ENCODE measurements at places on chromosomes 7 and 10. TPM values are rescaled to one million over a fixed set of nuclear protein-coding genes. Genes with fewer than 3 reads are reported as not detected.

- DNase-seq = no peak
These were observed 3.5 kb downstream of the SH2D4B start for GRCh38 chr10:80540981-80541750.

DNA sequence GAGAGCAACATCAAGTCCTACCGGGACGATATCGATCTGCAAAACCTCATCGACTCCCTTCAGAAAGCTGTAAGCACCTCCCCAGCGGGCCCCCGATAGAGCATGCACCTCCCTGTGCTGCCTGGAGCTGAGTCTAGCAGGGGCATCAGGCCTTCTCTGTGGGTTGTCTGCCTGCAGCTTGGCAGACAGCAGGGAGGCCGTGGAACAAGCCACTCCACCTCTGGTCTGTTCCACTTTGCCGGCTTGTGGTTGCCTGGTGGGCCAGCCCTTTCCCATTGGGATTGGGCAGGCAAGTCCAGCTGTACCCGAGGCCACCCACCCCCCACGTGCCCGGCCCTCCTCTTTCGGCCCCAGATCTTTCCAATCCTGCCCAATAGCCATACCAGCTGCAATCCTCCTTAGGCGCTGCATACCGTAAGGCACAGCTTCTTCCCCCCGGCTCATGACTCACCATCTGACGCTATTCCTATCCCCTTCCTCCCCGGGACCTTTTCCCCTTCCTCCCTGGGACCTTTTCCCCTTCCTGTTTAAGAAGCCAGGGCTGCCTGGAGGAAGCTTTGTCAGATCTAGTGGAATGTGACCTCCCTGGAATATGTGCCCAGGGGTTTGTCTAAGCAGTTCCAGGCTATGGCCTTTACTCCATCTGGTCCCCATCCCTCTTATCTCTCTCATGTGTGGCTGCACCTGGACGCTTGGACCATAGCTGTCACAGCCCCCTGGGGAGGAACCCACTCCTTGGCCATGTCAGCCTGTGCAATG lies 28.1 kb upstream of the SH2D4B start:
- DNase-seq = no peak

Gene MYL10
- not detected for total RNA-seq

Gene MLLT10
- 58.0 TPM for total RNA-seq

GRCh38 chr7:120344276-120344675 lies 71.3 kb downstream of the KCND2 start:
- no peak for DNase-seq

GRCh38 chr7:65910237-65910636 lies 37.4 kb downstream of the VKORC1L1 start:
- no peak for DNase-seq

- DNase-seq = no peak
These were observed 201.4 kb upstream of the NPVF start for GRCh38 chr7:25429731-25430130.

DNA sequence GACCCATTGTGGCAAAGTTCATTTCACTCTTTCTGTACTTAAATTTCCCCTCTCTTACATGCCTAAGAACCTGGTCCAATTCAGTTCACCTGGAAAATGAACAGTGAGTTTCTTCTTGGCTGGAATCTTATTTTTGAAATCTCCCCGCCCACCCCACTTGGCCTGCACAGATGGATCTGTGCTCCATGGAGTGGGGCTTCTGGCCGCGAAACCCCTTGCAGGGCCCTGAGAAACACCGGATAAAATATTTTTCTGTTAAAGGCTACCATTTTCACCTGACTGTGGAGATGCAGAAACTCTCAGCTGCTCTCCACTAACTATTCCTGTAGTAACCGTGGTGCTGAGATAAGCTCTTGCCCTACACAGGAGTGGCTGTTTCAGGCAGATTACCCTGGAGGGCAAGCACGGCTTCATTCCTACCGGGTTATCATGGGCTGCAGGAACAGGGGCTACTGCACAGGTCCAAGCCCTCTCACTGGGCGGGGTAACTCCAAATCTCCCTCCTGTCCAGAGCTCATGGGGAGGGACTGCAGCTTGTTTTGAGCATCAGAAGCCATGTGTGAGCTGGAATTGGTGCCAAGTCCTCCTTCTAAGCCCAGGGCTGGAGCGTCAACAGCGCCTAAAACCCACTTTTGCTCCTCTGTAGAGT lies 118.9 kb downstream of the PRPF18 start:
- no peak for DNase-seq

Gene AKR1C2
- total RNA-seq = 27.2 TPM

- DNase-seq = no peak
These were observed 10.4 kb upstream of the OCM2 start for GRCh38 chr7:98000356-98000755.

DNA sequence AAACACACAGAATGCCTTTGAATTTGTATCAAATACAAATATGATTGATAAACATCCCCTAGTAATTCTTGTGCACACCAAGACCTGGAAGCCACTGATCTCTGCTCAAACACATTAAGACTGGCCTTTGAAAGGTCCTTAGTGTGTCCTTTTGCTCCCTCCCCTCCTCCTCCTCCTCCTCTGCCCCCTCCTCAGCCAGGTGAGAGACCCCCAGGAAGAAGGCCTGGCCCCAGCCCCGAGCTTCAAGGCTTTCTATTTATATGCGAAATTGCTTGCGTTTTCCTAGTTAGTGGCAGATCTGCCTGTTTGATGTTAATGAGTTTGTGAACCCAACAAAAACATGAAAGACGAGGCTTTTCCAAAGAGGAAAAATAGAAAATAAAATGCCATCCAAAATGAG lies 63.6 kb upstream of the TCF7L2 start:
- no peak for DNase-seq

Gene CPA2
- total RNA-seq = not detected

GRCh38 chr10:83952314-83952713 lies 187.0 kb upstream of the GHITM start:
- no peak for DNase-seq

Gene CALML5
- 429 TPM for total RNA-seq

DNA sequence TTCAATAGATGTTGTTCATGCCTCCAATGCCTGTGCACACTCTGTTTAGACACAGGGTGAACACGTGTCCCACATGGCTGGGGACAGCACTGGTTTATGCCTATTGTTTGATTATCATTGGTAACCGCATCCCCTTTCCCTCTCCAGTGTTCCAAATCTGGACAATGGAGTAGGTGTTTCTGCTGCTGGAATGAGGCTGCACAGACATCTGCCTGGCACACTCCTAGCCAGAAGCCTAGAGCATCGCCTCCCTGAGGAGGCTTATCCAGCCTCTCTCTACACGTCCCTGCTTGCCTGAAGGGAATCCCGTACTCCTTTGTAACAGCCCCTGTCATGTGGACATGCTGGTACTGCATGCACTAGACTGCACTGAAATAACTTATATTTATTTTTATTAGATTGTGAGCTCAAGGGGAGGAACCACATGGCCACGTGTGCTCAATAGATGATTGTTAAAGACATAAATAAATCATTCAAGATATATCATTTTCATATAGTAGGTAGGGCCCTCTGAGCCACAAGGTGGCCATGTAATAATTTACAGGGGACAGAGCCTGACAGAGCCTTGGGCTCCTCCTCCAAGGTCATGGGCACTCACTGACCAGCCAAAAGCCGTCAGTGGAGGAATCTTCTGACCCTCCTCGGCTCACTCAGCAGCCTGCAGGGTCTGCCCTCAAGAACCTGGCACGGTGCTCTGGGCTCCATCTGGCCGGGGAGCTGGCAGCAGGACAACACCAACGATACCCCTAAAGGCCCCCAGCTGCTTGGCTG lies 310.9 kb upstream of the ZNF32 start:
- DNase-seq = no peak

GRCh38 chr10:87660484-87661133 lies 931 bp downstream of the PAPSS2 start:
- DNase-seq = no peak

Gene PSMC2
- total RNA-seq = 90.0 TPM

- DNase-seq = no peak
These were observed 49.9 kb upstream of the STEAP1B start for GRCh38 chr7:22549667-22550513.

GRCh38 chr10:5538446-5538845 lies 13.7 kb downstream of the CALML3 start:
- DNase-seq = peak; percentile 50
